Stimulated activated CD4-positive, alpha-beta T cell treated with anti-CD3 and anti-CD28 coated beads, Interleukin-12 subunit alpha, Interleukin-12 subunit beta, amount 100 ng/mL, for 4 hours (primary cell): ENCODE measurements at places on chromosomes 16 and 17.

GRCh38 chr16:86775511-86775921 is 197.2 kb downstream of the FOXL1 start:
- no peak for DNase-seq

DNA sequence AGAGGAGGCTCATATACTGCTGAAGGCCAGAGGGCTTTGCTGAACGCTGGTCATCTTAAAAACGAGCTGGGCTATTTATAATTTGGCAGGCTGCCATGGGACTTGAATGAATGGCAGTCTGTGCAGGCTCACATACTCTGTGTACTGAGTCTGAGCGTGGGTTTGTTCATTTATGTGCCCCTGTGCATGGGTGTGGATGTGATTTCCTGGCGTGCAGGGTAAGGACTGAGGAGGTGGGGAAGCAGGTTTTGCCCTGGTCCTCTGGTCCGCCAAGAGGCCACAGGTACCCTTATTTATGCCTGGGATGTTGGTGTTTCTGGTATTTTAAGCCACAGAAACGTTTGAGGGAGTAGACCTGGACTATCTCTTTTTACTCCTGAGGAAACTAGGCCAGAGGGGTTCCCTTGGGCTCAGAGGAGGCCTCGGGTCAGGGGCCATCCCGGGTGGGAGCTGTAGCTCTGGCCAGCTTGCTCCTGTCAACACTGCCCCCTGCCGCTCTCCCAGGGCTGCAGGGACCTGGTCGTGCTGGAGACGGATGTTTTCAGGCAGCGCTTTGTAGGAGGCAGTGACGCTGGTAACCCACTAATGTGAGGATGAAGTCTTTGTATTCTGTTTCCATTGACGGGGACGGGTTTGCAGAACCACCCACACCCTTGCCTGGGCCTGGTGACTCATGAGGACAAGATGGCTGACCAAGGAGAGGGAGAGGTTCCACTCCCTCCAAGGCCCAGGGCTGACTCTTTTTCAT is 184.4 kb downstream of the MSI2 start:
- DNase-seq: peak; percentile 62

GRCh38 chr17:74750327-74751069 is 2.1 kb downstream of the NHERF1 start:
- DNase-seq: no peak

- DNase-seq: no peak
Observed at GRCh38 chr17:4987767-4988567, 492 bp upstream of the CAMTA2 start.

GRCh38 chr16:79770244-79771064 is 169.9 kb upstream of the MAF start:
- peak; percentile 64 for DNase-seq

GRCh38 chr17:67080804-67081203 is 36.5 kb downstream of the CACNG1 start:
- no peak for DNase-seq

DNA sequence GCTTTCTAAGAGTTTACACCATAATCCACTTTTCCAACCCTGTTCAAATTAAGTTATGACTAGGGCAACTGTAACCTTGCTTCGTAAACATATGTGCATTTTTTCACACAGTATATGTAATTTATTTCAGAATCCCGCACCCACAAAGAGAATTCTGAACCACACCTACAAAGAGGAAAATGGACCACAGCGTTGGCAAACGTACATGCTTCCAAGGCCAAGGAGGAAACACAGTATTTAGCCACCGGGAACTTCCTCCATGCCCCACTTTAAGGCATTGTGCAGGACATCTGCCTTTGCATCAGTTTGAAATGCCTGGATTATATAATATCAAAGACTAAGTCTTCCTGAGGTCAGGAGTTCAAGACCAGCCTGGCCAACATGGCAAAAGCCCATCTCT is 2.1 kb downstream of the SPATA22 start:
- no peak for DNase-seq

GRCh38 chr17:31815212-31815730 is 43.8 kb downstream of the COPRS start:
- DNase-seq: no peak

GRCh38 chr16:11431915-11432465 is 86.7 kb downstream of the RMI2 start:
- DNase-seq: no peak

GRCh38 chr17:72254808-72255449 is 134.1 kb downstream of the SOX9 start:
- no peak for DNase-seq

- DNase-seq: no peak
Observed at GRCh38 chr16:25030420-25031131, 15.4 kb upstream of the ARHGAP17 start.

DNA sequence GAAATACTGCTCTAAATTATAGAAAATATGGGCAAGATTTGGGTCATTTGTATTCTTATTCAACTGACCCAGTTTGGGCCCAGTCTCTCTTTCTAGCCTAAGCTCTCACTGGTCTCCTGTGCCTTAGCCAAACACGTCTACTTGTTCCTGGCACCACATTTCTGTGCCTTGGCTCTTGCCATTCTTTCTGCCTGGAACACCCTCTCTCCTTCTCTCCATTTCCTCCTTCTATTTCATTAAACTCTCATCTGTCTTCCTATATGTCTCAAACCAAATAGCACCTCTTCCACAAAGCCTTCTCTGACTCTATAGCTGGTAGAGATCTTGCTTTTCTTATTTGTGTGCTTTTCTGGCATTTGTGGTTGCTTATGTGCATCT is 37.7 kb upstream of the NUFIP2 start:
- DNase-seq: no peak

DNA sequence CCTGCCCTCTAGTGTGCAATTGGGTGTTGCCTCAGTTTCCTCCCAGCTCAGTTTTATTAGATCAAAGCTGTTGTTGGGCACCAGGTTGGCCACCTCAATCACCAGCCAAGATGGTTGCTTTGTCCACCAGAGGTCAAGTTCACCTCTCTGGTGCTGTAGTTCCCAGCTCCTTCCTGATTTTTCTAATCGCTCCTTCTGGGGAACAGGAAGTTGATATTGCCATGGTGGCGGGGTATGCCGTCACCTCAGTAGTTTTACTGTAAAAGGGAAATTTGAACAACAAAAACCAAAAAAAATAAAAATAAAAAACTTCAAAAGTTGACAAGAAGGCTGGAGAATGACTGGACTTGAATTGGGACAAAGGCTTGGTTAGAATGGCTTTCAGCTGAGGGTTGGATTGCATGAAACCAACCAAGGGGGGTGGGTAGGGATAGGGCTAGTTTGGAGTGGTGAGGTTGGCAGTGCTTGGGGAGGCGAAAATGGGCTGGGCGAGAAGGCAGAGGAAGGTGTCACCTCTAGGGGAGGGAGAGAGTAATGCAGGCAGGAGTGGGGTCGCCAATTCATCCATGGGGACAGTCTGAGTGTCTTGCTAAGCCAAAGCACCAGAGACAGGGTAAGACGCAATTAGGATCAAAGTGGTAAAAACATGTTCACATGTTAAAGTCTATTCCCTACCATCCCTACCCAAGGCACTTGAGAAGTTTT is 6.2 kb downstream of the EFNB3 start:
- no peak for DNase-seq

DNA sequence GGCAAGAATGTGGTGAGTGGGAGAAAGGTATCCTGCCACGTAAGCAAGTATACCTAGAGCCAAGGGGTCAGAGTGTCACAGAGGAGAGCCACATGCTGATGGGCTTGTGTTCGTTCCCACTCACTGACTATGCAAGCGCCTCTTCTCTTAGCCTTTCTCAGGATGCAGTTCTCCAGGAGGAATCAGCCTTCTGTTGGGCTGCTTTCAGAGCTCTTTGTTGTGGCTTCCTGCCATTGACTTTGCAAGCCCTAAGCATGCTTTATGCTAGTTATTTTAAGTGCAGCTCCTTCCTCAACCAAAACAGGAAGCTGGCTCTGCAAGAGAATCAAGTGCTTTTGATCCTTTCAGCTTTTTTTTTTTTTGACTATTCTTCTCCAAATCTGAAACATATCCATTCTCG is 66.6 kb downstream of the SIAH1 start:
- no peak for DNase-seq

- no peak for DNase-seq
Observed at GRCh38 chr17:69704935-69705334, 290.4 kb downstream of the MAP2K6 start.

DNA sequence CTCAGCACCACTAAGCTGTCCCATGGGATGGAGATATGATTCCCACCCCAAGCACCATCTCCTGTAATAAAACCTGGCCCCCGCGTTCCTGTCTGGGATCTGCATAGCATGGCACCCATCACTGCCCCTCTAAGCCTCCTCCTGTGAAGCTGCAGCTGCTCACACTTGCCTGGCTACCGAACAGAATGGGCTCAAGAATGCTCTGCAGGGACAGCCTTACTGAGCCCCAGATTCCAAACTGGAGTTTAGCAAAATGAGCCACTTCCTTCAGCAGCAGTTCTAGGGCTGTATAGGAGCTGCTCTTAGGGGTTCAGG is 256.1 kb downstream of the CPPED1 start:
- no peak for DNase-seq

GRCh38 chr16:86955136-86955855 is 361.9 kb downstream of the C16orf95 start:
- DNase-seq: no peak

DNA sequence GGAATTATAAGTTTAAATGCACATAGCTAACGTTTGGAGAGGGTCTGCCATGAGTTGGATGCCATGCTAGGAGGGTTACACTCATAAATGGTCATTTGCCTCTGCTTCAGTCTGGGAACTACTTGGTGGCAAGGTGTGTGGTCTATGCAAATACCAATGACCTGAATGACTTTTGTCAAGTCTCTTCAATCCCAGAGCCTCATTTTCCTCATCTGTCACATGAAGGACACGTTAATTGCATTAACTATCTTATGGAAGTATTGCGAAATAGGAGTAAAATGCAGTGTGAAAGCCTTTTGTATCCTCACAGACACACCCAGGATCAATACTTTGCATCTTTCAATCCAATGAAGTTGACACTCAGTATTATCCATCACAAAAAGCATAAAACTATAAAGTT is 62.8 kb downstream of the CDK5R1 start:
- DNase-seq: no peak

DNA sequence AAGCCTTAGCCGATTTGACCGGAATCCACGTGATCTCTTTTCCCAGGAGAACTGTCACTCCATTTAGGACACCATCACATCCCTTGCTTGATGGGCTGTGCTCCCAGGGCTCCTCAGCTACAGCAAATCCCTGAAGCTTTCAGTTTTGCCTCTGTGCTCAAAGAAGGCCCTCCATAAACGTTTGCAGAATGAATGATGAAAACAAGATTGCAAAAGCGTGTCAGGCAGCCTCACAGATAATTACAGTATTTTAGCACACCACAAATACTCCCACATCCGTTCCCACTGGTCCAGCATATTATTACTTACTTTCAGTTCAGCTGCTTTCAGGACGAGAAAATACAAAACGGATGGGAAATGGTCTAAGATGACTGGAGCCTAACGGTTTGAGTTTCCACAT is 84.6 kb downstream of the USP31 start:
- DNase-seq: no peak

- DNase-seq: no peak
Observed at GRCh38 chr17:41211845-41212466, 14.5 kb upstream of the KRTAP9-2 start.

DNA sequence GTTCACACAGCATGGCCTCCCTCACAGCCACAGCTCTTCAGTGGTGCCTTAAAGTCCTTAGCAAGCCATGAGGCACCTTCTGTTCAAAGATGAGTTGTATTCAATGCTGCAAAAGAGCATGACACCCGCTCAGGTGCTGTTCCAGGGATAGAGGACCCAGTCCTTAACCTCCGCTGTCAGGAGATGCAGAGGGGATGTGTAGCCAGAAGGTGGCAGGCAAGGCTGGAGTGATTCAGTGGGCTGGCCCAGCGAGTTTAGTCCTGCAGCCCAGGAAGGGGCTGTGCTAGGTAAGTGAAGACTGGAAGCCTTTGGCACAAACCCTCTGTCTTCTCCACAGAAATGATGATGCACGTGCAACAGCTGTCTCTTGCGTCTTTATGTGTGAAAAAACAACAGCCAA is 25.0 kb upstream of the ADAM11 start:
- no peak for DNase-seq

DNA sequence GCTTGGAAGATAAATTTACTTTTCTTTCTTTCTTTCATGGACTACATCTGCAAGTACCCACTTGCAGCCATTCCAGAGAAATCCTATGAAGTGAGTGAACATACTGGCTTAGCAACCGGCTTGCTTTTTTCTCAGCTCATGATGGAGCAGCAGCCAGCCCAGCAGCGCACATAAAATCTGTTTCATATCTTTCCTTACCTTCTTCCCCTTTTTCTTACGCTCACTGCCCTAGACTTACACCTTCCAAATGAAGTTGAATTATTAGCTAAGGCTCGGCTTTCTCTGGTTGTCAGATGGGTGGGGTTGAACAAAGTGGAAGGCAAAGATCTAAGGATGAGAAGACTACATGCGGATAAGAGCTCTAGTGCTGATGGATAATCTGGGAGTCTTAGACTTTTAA is 13.9 kb upstream of the ABCA8 start:
- DNase-seq: no peak

DNA sequence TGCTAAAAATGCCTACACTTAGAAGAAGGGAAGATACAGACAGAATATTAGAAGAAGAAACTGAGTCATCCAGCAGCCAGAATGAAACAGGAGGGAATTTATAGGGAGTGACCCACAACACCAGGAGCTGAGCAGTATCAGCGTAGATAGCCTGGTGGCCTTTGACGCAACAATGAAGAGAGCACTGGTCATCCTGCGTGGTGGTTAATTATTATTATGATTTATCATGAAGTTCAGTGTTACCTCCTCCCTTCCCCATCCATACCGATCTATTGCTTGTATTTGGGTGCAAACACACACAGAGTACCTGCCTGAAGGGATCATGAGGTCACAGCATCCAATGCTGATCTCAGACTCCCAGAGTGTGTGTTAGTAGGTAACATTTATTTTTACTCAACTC is 38.5 kb downstream of the ERCC4 start:
- no peak for DNase-seq

DNA sequence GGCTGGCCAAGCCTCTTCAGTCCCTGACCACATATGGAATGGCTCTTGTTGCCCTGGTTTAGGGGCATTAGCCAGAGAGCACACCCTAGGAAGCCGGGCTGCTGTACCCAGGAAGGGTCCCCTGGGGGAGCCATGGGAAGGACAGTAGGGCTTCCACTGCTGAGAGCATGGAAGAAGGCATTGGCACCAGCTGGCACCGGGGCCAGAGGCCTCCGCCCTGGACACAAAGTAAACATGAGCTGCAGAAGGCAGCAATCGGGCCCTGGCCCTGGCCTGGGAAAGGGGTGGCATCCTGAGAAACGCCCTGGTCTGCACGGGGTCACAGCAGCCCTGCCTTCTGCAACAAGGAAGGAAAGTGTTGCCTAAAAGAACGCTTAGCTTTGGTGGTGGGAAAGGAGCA is 49.4 kb downstream of the VAC14 start:
- no peak for DNase-seq

GRCh38 chr16:66598111-66598510 is 6.4 kb upstream of the CMTM3 start:
- DNase-seq: no peak

- DNase-seq: no peak
Observed at GRCh38 chr16:28938721-28939120, 7.0 kb downstream of the CD19 start.

- DNase-seq: no peak
Observed at GRCh38 chr17:29930409-29931010, 482 bp upstream of the SSH2 start.
